ENCODE measurements at places on chromosomes 6 and 20.

DNA sequence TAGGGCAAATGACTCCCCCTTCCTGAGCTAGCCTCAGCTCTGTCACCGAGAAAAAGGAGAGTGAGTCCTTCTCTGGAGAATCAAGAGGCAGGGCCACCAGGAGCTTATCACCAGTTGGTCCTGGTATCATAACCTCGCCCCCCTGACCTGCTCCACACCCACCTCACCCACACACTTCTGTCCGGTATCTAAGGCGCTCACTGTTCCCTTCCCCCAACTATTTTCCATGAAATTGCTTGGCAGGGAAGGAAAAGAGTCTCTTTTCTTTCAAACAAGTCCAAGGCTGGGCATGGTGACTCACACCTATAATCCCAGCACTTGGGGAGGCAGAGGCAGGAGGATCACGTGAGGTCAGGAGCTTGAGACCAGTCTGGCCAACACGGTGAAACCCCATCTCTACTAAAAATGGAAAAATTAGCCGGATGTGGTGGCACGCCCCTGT lies 77.6 kb downstream of the ZMYND8 start:
- DNase-seq, result no peak

GRCh38 chr20:9375221-9375681 lies 139.1 kb upstream of the LAMP5 start:
- DNase-seq, result no peak

DNA sequence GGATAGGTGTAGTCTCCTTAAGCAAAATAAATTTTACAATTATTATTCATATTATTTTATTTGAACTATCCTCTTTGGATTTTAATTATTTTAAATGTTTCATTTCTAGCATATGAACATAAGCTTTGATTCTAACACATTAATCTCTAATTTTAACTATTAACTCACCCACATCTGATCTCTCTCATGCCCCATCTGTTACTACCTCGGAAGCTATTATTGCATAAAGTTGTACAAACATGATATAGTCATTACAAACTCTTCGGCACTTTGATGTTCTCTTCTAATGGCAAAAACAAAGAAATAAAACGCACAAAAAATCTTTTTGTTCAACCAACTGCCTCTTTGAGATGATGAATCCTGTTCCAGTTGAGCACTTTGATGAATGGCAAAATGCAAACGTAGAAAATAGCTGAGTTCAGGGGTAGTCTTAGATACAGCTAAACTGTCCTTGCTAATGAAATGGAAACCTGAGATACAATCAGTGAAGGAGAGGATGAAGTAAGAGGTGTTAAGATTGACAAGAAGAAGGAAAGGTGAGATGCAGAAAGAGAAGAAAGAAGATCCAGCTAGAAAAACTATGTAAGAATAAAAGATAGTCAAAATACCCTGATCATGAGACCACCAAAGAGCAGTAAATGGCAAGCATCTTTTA lies 41.1 kb downstream of the EPM2A start:
- no peak for DNase-seq

- DNase-seq, result no peak
Observed at GRCh38 chr6:44367681-44368080, 19.8 kb upstream of the CDC5L start.

DNA sequence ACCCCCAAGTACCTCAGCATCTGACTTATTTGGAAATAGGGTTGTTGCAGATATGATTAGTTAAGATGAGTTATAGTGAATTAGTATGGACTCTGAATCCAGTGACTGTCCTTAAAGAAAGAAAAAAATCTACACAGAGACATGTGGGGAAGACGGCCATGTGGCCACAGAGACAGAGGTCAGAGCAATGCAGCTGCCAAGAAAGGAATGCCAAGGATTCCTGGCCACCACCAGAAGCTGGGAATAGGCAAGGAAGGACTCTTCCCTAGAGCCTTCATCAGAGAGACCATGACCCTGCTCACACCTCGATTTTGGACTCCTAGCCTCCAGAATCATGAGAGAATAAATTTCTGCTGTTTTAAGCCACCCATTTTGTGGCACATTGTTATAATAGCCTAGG lies 81.8 kb downstream of the FYN start:
- no peak for DNase-seq

GRCh38 chr6:7529141-7529540 lies 12.3 kb upstream of the DSP start:
- DNase-seq, result no peak
